Effector memory CD4-positive, alpha-beta T cell (primary cell): ENCODE measurements at places on chromosomes 1 and 21.

DNA sequence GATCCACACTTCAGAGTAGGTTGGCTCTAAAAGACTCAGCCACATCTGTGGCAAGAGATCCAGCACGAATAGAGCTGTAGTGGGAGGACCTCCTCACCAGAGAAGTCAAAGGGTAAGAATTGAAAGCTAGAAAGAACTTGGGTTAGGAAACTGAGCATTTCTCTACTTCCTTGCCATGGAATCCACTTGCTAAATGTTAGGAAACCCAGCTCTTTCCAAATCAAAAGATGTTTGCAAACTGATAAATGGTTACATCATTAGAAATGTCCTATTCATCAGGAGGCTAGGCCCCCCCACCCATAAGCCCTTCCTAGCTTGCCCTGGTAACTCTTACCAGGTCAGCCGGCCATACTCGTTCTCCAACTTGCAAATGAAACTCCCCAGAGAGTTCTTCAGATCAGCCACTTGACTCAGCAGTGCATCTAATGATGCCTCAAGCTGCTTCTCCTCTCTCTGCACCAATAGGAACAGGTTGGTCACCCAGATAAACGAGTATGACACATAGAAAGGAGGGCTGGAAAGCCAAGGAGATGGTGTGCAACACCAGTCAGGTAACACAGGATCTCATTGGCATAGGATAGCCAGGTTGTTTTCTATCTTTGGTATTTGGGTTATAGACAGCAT, 1.5 kb downstream of the MED8 start:
- H3K4me1 ChIP-seq, result peaks cover 16% of the 10 kb centered on the region
- no peak overlapping the region for H3K27ac ChIP-seq
- H3K36me3 ChIP-seq, result peaks cover 45% of the 10 kb centered on the region
- H3K27me3 ChIP-seq, result no peaks in the 10 kb centered on the region

- peaks cover 15% of the 10 kb centered on the region for H3K27me3 ChIP-seq
- DNase-seq, result no peak
- no peak within 1 kb of the TSS for H3K4me3 ChIP-seq
- H3K36me3 ChIP-seq, result no peaks in the 10 kb centered on the region
- peaks cover 7% of the 10 kb centered on the region for H3K4me1 ChIP-seq
Observed at GRCh38 chr1:157993147-157993917, at the start of gene KIRREL1. Gene KIRREL1 (plus strand): TSS chr1:157993645. CDS start chr1:157993677, 32 bp downstream.

DNA sequence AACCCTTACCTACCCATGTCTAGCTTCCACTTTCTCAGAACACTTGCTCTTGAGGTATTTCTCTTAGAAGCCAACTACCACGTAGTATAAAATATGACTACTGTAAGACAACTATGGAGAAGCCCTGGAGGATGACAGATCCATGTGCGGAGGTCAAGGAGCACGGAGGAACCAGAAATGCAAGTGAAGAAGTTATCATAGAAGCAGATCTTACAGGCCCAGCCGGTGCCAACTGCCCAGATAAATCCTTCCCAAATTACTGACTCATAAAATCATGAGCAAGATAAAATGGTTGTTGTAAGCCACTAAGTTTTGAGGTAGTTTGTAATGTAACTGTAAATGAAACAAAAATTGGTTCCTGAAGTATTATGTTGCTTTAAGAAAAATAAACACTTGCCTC, 12.6 kb downstream of the GTF2B start:
- no peak overlapping the region for H3K27ac ChIP-seq
- no peak overlapping the region for H3K4me3 ChIP-seq
- H3K27me3 ChIP-seq, result no peaks in the 10 kb centered on the region

DNA sequence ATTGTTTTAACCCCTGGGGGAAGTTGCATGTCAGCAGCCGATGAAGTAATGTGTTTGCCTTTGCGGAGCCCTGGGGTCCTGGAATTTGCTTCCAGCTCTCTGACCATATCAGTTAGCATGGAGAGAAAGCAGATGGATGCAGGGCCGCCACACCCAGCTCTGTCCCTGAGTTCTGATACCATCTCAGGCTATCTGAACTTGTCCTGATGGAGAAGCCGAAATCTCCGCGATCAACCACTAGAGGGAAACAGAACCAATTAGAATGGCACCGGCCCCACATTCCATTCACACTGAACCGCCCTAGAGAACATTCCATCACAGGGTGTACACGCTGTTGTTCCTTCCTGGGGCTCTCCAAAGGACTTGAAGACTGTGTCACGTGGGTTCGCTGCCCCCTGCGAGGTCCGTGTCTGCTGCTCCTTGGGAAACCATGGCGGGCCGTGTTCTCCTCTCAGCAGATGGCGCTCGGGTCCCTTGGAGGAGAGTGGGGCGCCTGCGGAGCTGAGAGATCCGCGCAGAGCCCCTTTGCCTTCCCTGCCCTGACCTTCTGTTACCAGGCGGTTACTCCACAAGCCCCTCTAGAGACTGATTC, 75.4 kb downstream of the ABCA4 start:
- H3K27ac ChIP-seq, result no peak overlapping the region
- no peak overlapping the region for H3K4me3 ChIP-seq
- no peak for DNase-seq
- H3K27me3 ChIP-seq, result no peaks in the 10 kb centered on the region

DNA sequence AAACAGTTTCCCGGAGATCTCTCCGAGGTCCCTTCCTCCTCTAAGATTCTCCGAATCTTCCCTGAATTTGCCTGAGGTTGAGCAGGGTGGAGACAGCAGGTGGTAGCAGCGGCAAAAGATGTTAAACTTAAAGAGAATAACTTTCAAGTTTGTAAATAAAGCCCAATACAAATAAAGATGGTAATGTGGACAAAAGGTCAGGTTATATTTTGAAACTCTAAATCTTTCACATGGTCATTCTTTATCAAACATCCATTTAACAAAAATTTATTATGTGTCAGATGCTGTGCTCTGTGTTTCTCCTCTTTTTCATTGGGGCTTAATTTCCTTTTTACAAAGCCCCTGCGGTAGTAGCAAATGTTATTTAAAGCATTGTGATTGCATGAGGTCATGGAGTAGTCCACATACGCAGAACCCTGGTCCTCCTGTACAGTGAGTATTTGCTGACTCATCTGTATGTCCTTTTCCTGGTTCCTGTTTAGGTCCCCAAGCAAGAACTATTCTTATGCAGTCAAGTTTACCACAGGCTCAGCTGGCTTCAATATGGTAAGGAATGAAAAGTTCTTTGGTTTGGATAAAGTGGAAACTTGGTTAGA, 119.2 kb downstream of the ITSN1 start:
- DNase-seq, result no peak
- H3K4me1 ChIP-seq, result no peaks in the 10 kb centered on the region
- H3K27me3 ChIP-seq, result no peaks in the 10 kb centered on the region
- no peaks in the 10 kb centered on the region for H3K36me3 ChIP-seq
- H3K4me3 ChIP-seq, result no peak overlapping the region
- no peak overlapping the region for H3K27ac ChIP-seq

- H3K4me3 ChIP-seq, result no peak overlapping the region
- no peak overlapping the region for H3K27ac ChIP-seq
- H3K4me1 ChIP-seq, result peaks cover 4% of the 10 kb centered on the region
- no peak for DNase-seq
- no peaks in the 10 kb centered on the region for H3K27me3 ChIP-seq
- H3K36me3 ChIP-seq, result no peaks in the 10 kb centered on the region
Observed at GRCh38 chr1:172867216-172867818, 183.4 kb downstream of the TNFSF18 start.

DNA sequence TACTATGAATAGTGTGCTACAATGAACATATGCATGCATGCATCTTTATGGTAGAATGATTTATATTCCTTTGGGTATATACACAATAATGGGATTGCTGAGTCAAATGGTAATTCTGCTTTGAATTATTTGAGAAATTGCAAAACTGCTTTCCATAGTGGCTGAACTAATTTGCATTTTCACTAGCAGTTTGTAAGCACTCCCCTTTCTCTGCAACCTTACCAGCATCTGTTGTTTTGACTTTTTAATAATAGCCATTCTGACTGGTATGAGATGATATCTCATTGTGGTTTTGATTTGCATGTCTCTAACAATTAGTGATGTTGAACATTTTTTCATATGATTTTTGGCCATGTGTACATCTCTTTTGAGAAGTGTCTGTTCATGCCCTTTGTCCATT, 24.0 kb upstream of the DIRAS3 start:
- H3K4me1 ChIP-seq, result no peaks in the 10 kb centered on the region
- H3K4me3 ChIP-seq, result no peak overlapping the region
- no peaks in the 10 kb centered on the region for H3K27me3 ChIP-seq
- no peaks in the 10 kb centered on the region for H3K36me3 ChIP-seq
- H3K27ac ChIP-seq, result no peak overlapping the region

- no peak overlapping the region for H3K4me3 ChIP-seq
- no peaks in the 10 kb centered on the region for H3K4me1 ChIP-seq
- H3K27me3 ChIP-seq, result no peaks in the 10 kb centered on the region
- H3K27ac ChIP-seq, result no peak overlapping the region
- no peak for DNase-seq
Observed at GRCh38 chr1:23492132-23492720, 8.2 kb upstream of the ASAP3 start.

- H3K36me3 ChIP-seq, result no peaks in the 10 kb centered on the region
- DNase-seq, result no peak
- no peaks in the 10 kb centered on the region for H3K4me1 ChIP-seq
- H3K27me3 ChIP-seq, result no peaks in the 10 kb centered on the region
- H3K27ac ChIP-seq, result no peak overlapping the region
- no peak overlapping the region for H3K4me3 ChIP-seq
Observed at GRCh38 chr1:5571438-5571837, 420.8 kb downstream of the NPHP4 start.

GRCh38 chr1:205547936-205548827, 43.7 kb downstream of the CDK18 start:
- H3K27ac ChIP-seq, result no peak overlapping the region
- H3K36me3 ChIP-seq, result no peaks in the 10 kb centered on the region
- no peak overlapping the region for H3K4me3 ChIP-seq
- peaks cover 10% of the 10 kb centered on the region for H3K27me3 ChIP-seq
- H3K4me1 ChIP-seq, result peaks cover under 1% of the 10 kb centered on the region
- no peak for DNase-seq

DNA sequence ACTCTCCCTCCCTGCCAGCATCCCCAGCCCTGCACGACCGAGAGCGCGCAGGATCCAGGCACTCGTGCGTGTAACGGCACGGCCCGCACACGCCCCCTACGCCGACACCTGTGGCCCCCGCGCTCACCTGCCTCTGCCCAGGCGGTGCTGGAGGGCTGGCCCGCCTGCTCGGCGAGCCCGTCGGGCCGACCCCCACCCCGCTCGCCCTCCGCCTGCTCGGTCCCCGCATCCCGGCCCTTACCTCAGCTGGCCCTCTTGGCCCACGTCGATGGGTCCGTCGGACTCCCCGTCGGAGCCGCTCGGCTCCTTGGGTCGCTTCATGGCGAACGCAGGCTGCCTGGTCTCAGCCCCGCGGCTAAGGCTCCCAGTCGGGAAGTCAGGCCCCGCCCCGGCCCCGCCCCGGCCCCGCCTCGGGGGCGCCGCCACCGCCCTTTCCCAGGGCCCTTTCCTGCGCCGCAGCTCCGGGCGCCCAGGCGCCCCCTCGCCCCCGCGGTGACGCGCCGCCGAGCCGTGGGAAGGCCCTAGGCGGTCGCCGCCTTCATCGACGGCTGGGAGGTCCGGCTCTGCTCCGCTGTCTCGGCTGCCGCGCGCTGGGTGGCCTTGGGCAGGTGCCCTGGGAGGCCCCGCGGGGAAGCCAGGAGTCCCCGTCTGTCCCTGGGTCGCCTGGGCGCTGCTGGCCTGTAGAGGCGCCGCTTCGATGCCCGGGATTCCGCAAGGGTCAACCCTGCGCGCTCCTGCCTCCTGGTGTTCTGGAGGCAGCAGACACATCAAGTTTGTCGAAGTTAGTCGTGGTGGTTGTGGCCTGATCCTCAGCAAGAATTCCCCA, at the start of gene HEYL:
Gene HEYL, minus strand, starts transcription at position 339 of the 826 bp plus-strand sequence. Its CDS starts 18 bp downstream, at position 321.
- peaks cover 5% of the 10 kb centered on the region for H3K4me1 ChIP-seq
- no peak within 1 kb of the TSS for H3K27ac ChIP-seq
- no peaks in the 10 kb centered on the region for H3K27me3 ChIP-seq
- no peaks in the 10 kb centered on the region for H3K36me3 ChIP-seq

- H3K36me3 ChIP-seq, result no peaks in the 10 kb centered on the region
- H3K4me3 ChIP-seq, result no peak overlapping the region
- no peak overlapping the region for H3K27ac ChIP-seq
- no peaks in the 10 kb centered on the region for H3K4me1 ChIP-seq
- no peaks in the 10 kb centered on the region for H3K27me3 ChIP-seq
Observed at GRCh38 chr21:42475526-42476387, 20.3 kb downstream of the RSPH1 start.

GRCh38 chr1:224411766-224412165, 22.8 kb downstream of the WDR26 start:
- no peaks in the 10 kb centered on the region for H3K27me3 ChIP-seq
- no peak for DNase-seq
- no peak overlapping the region for H3K4me3 ChIP-seq
- H3K4me1 ChIP-seq, result no peaks in the 10 kb centered on the region
- peaks cover 47% of the 10 kb centered on the region for H3K36me3 ChIP-seq
- H3K27ac ChIP-seq, result no peak overlapping the region

GRCh38 chr1:41497056-41497440, 12.6 kb upstream of the EDN2 start:
- H3K4me3 ChIP-seq, result no peak overlapping the region
- H3K4me1 ChIP-seq, result peaks cover 5% of the 10 kb centered on the region
- no peaks in the 10 kb centered on the region for H3K36me3 ChIP-seq
- DNase-seq, result no peak
- no peak overlapping the region for H3K27ac ChIP-seq

- no peak overlapping the region for H3K27ac ChIP-seq
- H3K4me1 ChIP-seq, result no peaks in the 10 kb centered on the region
- H3K4me3 ChIP-seq, result no peak overlapping the region
- no peak for DNase-seq
Observed at GRCh38 chr1:200075938-200076546, 48.5 kb downstream of the NR5A2 start.

DNA sequence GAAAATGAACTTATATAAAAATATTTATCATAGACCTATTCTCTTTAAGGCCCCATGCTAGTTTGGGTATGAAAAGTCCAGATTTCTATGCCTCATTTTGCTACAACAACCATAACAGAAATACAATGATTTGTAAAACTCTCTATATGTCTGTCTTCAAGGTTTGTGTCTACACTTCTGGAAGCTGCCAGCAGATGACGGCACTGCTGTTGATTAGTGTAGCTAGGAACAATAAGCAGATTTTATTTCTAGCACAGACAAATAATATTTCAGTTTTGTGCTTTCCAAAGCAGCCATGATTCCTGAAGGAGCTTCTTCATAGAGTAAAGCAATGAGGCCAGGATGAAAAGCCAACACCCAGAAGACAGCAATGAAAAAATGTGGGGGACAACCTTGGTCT, 779.6 kb upstream of the ADGRL2 start:
- no peaks in the 10 kb centered on the region for H3K27me3 ChIP-seq
- H3K4me1 ChIP-seq, result no peaks in the 10 kb centered on the region
- no peak for DNase-seq
- H3K36me3 ChIP-seq, result no peaks in the 10 kb centered on the region
- H3K27ac ChIP-seq, result no peak overlapping the region

GRCh38 chr21:41836166-41837015, 42.8 kb downstream of the PRDM15 start:
- H3K4me3 ChIP-seq, result no peak overlapping the region
- no peaks in the 10 kb centered on the region for H3K27me3 ChIP-seq
- no peak overlapping the region for H3K27ac ChIP-seq
